ENCODE measurements at places on chromosomes 12 and 14.
A peak's percentile ranks its signal among the peaks of the same experiment; 100 is the strongest.

DNA sequence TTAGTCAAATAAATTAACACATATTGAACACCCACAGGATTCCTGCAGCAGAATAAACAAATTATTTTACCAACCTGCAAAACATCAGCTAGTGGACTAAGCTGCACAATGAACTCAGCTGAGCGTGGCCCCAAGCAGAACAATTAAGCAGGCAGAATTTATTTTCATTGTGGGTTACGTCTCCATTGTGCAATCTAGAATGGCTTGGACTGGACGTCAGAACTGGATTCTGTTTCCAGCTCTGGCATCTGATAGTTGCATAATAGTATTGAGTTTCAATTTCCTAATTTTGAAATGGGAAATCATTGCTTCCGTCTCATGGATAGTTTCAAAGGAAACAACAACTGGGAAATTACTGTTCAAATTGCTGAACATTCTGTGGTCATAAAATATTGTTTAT lies 35.5 kb upstream of the RERG start:
- peak; percentile 64 for DNase-seq

GRCh38 chr12:85085066-85085465 lies 48.9 kb downstream of the LRRIQ1 start:
- DNase-seq = no peak

DNA sequence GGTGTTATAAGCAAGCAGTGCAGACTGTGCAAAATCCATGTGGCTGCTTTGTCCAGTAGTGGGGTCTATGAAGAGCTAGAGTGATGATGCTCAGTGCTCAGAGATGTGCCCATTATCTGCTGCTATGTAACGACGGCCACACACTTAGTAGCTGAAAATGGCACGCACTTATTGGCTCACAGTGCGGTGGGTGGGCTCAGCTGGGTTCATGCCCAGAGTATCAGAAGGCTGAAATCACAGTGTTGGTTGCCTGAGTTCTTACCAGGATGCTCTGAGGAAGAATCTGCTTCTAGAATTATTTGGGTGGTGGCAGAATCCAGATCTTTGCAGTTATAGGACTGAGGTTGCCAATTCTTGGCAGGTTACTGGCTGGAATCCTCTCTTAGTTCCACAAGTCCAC lies 124.7 kb downstream of the SLC15A4 start:
- no peak for DNase-seq

- no peak for DNase-seq
Observed at GRCh38 chr12:46472893-46473633, 100.5 kb upstream of the SLC38A2 start.

- DNase-seq = no peak
Observed at GRCh38 chr12:27220055-27220987, 23.8 kb upstream of the STK38L start.

GRCh38 chr12:88401155-88401554 lies 179.1 kb downstream of the KITLG start:
- no peak for DNase-seq

- DNase-seq = no peak
Observed at GRCh38 chr14:91420686-91421085, 3.1 kb upstream of the CCDC88C start.

GRCh38 chr12:69172491-69172890 lies 66.9 kb upstream of the CPSF6 start:
- DNase-seq = no peak

GRCh38 chr14:53882684-53883083 lies 73.9 kb downstream of the BMP4 start:
- no peak for DNase-seq

- DNase-seq = peak; percentile 55
Observed at GRCh38 chr12:104498211-104498801, 41.6 kb downstream of the CHST11 start.

DNA sequence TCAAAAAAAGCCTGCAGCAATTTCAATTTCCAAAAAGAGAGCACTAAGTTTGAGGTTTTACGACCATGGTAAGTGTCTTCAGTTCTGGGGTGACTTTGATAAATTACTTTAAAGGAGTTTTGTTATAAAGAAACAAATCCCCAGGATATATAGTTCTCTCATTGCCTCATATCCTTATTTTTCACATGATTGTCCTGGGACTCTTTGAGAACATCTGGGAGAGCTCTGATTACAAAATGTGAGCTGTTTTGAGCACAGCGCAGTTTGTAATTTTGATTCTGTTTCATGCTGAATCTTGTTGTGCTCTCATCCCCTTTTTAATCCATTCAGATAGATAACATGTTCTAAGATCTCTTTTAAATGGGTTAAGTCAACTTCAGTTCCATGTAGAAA lies 67.7 kb upstream of the DCN start:
- no peak for DNase-seq

DNA sequence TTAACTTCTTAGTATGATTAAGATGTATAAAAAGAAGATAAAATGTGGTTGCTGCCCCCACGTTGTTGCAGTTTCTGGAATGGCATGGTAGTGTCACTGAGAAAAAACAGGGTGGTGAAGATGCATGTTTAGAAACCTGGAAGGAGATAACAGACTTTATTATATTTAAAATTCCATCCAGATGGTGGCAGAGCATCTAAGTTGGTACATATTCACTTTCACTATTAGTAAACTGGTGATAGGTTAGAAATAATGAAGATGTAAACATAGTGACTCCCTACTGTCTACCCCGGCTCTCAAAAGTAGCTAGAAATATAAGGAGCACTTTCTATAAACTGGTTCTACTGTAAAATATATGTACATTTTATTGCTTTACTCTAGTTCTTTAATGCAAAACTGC lies 279.3 kb downstream of the NPAS3 start:
- no peak for DNase-seq

GRCh38 chr12:122291431-122291830 lies 25.1 kb upstream of the VPS33A start:
- no peak for DNase-seq

- DNase-seq = no peak
Observed at GRCh38 chr14:28773861-28774691, 7.5 kb downstream of the FOXG1 start.

- no peak for DNase-seq
Observed at GRCh38 chr12:127896661-127897060, 370.3 kb upstream of the TMEM132C start.

DNA sequence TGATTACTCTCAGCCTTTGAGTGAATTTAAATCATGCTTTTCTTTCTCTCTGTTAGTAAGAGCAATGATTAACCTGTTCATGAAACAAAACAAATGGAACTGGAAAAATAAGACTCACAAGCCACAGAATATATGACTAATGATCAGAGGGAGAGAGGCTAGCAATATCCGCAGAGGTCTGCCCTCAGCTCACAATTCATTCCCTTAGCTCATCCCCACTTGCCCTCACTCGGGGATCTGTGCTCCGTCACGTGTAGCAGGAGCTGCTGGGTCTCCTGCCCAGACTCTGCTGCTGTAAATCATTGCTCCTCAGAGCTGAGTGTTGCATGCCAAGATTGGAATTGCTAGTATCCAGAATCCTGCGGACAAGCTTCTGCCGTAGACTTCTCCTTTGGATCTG lies 53.1 kb upstream of the GNG2 start:
- no peak for DNase-seq

DNA sequence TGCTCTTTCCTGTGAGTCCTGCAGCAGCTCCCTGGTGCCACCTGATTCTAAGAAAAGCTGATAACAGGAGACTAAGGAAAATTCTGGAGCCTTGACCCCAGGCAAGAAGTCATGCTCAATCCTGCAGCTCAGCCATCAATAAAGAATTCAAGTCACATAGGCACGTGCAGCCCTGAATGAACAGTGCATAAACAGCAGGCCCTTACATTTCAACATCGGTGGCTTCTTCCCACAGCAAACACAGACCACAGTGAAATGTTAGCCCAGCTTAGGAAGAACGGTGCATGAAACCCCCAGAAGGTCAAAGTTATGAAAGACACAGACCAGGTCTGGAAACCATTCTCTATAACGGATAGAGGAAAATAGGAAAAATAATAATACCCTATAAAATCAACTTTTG lies 10.5 kb downstream of the CINP start:
- DNase-seq = no peak

- no peak for DNase-seq
Observed at GRCh38 chr12:120668868-120669840, 17.8 kb upstream of the MLEC start.

DNA sequence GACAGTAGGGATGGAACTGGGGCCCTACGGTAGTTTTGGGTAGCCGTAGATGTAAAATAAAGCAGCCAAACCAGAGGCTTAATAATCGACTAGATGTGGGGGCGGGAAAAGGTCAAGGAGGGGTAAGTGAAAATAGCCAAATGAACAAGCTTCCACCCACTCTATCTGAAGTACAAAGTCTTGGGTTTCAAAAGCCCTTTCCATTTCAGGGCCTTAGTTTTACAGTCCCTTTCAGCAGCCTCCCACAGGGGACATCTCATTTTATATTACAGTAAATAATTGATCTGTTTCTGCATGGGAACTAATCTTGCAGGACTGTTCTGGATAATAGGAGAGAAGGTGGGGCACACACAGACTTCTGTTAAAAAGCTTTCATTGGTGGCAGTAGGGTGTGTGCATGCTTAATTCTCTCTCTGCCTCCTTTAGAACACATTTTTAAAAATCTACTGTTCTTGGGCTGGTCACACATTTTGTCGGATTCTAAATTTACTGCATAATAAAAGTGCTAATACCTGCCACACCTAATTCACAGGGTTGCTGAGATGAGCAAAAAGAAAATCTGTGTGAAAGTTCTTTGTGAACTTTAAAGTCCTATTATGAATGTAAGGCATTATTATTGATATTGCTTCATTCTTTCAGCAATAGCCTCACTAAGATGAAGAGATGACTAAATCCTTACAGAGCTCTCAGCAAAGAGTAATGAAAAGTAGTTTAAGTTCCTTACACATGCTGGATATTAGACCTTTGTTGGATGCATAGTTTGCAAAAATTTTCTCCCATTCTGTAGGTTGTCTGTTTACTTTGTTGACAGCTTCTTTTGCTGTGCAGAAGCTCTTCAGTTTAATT lies 104.6 kb downstream of the ITPR2 start:
- peak; percentile 44 for DNase-seq

DNA sequence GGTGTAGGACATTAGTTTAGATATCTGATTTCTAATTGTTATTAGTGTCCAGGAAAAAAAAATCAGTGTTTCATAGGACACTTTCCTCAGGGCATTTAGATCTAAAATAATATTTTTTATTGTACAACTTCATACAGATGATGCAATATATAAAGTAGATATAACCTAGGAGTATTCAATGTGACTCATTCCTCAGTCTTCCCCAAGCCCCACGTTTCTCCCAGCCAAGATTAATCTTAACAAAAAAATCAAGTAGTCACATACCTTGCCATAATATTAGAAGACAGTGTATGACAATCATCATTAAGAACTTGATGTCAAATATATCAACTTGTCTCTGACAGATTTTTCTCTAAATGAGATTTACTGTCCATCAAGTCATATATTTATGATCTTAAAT lies 37.1 kb downstream of the PPFIA2 start:
- no peak for DNase-seq

GRCh38 chr14:104184911-104185499 lies 46.6 kb downstream of the KIF26A start:
- DNase-seq = no peak

DNA sequence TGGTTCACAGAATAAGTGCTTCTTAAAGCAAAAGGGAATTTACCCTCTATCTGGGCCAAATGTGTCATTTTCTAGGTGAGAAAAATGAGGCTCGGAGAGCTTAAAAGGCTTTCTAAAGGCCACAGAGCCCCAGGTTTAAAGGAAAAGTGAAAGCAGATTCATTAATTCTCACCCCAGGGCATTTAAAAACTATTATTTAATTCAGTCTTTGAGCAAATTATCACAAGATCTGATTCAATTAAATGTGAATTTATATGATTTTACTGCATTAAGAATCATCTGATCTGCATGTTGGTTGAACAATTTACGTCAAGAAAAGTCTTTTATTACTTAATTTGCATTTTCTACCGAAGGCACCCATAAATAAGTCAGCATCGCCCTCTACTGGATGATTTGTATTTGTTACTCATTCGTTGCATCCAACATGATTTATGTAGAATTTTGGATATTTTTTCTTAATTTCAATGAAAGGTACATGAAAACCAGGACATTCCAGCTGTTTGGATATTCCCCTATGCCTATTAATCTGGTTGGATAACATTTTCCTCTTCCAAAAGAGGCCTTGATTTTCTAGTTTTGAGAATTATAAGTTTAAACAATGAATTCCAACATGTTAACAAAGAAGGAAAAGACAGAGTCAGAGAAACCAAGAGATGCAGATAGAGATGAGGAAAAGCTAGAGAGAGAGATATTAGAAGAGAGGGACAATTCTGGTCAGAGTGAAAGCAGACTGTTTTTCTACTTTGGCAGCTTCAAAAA lies 19.1 kb upstream of the DHRS7 start:
- peak; percentile 76 for DNase-seq

- peak; percentile 25 for DNase-seq
Observed at GRCh38 chr14:64971943-64972791, at the start of gene RAB15. Gene RAB15 (minus strand): TSS chr14:64972336. CDS start chr14:64972076, 260 bp downstream.

DNA sequence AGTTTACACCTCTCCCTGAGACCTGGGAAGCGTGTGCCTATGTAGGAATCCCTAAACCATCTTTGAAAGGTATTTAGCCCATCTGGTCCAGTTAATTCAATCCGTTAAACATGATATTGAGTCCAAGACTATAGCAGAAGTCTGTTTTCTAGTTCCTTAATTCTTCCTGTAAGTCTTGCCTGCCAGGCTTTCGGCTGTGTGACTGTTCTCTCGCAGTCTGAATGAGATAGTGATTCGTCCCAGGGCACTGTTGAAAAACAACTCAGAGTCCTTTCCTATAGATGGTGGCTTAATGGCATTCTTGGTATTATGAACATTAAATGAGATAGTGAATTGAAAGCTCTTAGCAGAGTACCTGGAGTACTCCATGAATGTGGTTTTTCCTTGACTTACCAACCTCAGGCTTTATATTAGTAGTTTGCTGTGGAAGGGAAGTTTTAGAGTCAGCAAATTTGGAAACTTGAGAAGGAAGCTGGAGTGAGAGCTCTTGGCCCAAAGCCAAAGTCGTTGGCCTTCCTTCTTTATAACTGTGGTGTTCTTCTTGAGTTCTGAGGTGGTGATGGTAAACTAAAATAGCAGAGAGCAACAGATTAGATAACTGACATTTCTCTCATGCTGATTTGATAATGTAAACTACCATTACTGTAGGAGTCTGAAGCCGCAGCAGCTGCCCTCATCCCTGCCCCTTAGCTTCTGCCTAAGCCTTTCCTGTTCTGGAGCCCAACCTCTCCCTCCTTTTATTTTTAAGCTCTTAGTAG lies 76.5 kb downstream of the TGFB3 start:
- DNase-seq = peak; percentile 38
